ENCODE measurements at places on chromosomes 4 and X. TPM values are rescaled to one million over a fixed set of nuclear protein-coding genes. Genes with fewer than 3 reads are reported as not detected.

DNA sequence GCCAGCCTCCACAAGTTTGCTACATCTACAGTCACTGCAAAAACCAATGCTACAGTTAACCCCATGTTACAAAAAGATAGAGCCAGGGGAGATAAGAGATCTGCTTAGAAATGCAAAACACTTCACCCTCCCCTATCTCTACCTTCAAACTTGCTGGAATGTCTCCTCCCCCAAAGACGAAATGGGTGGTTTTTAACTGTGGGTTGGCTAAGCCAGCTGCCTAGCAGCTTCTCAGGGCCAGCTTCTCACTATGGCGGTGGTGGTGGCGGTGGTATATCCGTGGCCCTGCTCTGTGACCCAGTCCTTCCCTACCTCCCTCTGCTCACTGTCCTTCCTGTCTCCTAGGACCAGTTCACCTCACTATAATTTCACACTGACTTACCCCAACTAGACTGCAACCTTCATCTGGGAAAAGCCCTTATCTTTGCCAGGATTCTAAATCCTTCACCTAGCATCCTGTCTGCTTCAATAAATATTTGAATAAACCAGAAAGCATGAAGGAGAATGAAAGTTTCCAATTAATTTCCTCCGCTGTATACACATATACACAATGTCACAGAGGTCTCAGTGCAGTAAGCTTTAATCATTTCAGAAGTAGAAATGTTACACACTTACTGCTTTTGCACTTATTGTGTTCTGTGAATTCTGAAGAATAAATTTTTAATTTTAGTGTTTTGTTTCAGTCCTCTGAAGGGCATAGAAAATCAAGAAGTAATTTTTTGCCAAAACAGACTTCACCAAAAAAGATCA lies 46.3 kb downstream of the SH3KBP1 start:
- peaks cover 13% of the 10 kb centered on the region for H3K36me3 ChIP-seq
- no peak overlapping the region for H3K4me3 ChIP-seq

DNA sequence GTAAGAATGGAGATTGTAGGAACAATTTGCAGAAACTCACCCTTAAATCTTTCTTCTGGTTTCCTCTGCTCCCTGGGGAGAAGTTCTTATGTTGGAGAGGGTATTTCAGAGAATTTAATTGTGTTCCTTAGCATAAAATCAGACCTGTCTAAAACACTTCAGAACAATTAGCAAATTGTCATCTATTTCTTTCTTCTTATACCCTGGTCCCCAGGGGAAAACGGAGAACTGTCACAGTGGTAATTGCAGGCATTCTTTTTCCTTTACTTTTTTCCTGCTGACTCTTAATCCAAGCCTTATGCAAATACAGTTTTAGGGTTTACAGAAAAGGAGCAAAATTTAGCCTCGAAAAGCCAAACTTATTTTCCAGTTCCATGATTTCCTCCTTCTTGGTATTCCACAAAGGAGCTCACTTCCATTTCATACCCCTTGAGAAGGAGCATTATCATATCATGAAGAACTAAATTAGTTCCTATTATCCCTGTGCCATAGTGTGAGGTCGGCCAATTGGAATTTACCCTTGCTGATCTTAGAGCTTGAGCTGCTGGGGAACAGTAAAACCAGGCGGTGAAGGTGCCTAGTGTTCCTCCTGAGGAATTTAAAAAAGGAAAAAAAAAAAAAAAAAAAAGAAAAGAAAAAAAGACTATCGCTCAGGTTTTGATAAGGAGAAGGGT lies 173.8 kb downstream of the IL15 start:
- H3K4me3 ChIP-seq = no peak overlapping the region
- H3K4me1 ChIP-seq = peaks cover 3% of the 10 kb centered on the region
- no peaks in the 10 kb centered on the region for H3K36me3 ChIP-seq
- no peaks in the 10 kb centered on the region for H3K27me3 ChIP-seq

The CYTL1 gene
- 1.7 TPM for total RNA-seq

The NDP gene
- not detected for total RNA-seq

DNA sequence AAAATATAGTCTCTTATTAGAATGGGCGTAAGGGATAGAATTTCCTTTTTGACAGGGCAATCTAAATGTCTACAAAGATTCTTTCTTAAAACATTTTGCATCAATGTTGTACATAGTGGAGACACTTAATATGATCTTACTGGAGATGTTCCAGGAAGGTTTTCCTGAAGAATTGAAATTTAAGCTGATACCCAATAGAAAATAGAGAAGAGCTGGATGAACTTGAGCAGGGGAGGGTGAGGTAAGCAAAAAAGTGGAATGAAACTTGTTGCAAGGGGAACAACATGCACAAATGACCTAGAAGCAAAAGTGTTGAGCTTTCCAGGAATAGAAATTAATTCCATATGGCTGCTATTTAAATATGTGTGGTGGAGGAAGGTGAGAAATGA lies 19.7 kb downstream of the SLAIN2 start:
- no peak overlapping the region for H3K4me3 ChIP-seq
- DNase-seq = no peak
- H3K27ac ChIP-seq = no peak overlapping the region

- peaks cover 2% of the 10 kb centered on the region for H3K4me1 ChIP-seq
- no peaks in the 10 kb centered on the region for H3K36me3 ChIP-seq
These were observed 211.2 kb upstream of the PSAPL1 start for GRCh38 chr4:7645956-7646355.

DNA sequence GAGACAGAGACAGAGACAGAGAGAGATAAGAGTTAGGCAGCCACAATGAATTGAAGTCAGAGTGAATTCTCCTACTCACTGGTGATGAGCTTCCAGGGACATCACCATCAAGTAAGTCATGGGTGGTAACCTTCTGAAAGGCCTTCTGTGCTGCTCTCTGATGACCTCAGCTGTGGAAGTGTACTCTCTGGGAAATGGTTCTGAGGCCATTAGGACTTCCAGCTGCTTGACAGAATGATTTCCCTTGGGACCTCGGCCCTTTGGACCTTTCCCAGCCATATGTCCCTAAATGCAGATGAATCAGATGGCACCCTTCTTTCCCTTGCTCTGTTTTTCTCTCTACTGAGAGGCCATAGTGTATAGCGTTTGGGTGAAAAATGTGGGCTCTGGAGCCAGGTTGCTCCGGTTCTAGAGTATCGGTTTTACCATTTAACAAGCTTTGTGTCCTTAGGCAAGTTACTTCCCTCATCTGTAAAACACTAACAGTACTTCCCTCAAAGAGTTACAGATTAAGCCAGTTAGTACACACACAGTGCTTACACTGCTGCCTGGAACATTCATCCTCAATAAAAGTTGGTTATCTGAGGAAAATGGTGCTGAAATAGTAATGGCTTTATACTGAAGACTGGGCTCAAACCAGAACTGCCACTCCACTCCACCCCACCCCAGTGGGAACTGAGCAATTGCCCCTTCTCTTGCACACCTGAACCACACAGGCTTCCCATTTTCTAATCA lies 7.6 kb downstream of the SEPTIN11 start:
- H3K27me3 ChIP-seq = no peaks in the 10 kb centered on the region
- H3K27ac ChIP-seq = no peak overlapping the region
- H3K4me3 ChIP-seq = no peak overlapping the region

DNA sequence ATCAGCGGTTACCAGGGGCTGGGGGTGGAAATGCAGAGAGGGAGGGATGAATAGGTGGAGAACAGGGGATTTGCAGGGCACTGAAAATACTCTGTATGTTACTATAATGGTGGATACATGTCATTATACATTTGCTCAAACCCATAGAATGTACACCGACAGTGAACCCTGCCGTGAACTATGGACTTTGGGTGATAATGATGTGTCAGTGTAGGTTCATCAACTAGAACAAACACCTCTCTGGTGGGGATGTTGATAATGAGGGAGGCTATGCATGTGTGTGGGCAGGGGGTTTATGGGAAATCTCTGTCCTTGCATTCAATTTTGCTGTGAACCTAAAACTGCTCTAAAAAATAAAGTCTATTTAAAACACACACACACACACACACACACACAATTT lies 11.5 kb downstream of the HPSE start:
- no peaks in the 10 kb centered on the region for H3K36me3 ChIP-seq
- H3K4me1 ChIP-seq = no peaks in the 10 kb centered on the region
- no peak overlapping the region for H3K4me3 ChIP-seq
- H3K27ac ChIP-seq = no peak overlapping the region
- no peak for DNase-seq

- H3K4me3 ChIP-seq = no peak overlapping the region
- no peak for DNase-seq
- no peaks in the 10 kb centered on the region for H3K4me1 ChIP-seq
- H3K36me3 ChIP-seq = no peaks in the 10 kb centered on the region
These were observed 408.6 kb downstream of the ADAM29 start for GRCh38 chr4:175326796-175327195.

The MAP3K15 gene
- 1.3 TPM for total RNA-seq

The CORIN gene
- total RNA-seq = 0.39 TPM

- H3K27me3 ChIP-seq = no peaks in the 10 kb centered on the region
- peaks cover 14% of the 10 kb centered on the region for H3K36me3 ChIP-seq
- no peak overlapping the region for H3K4me3 ChIP-seq
- no peak for DNase-seq
These were observed 157.4 kb upstream of the PDE5A start for GRCh38 chr4:119785963-119786362.

DNA sequence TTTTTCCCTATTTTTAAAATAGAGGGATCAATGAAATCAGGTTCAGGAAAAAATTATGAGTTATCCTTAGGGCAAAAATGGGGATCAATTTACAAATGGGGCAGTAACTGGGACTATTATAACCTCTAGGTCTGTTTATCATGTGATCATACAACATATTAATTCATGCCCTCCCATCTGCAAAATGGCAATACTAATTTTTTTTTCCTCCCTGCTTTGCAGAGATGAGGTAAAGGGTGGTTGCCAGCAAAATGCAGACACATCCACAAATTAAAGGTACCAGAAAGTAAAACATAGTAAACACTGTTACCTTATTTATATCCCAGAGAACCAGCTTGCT lies 467 bp downstream of the HSD17B11 start:
- no peak overlapping the region for H3K27ac ChIP-seq
- no peak for DNase-seq
- H3K27me3 ChIP-seq = no peaks in the 10 kb centered on the region
- H3K4me1 ChIP-seq = no peaks in the 10 kb centered on the region
- H3K36me3 ChIP-seq = peaks cover 15% of the 10 kb centered on the region
- peak overlapping the region; percentile 81 for H3K4me3 ChIP-seq

The SLC10A4 gene
- total RNA-seq = 1.6 TPM

The SORBS2 gene
- total RNA-seq = 8.8 TPM

DNA sequence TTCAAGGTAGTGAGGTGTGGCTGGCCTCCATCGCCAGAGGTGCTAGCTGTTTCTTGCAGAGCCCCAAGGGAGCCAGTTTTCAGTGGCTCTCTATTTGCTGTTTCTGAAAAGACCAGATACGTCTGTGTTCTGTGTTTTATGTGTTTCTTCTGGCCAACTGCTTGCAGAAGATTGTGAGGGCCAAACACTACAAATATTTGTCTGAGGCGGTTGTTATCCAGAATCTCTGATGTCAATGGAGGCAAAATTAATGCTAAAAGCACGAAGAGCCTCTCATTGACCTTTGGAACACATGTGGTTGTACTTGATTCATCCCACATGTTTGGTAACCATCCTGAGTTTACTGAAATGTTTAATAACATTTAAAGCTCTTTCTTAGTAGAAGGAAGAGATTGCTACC lies 113.9 kb downstream of the CT47B1 start:
- no peaks in the 10 kb centered on the region for H3K27me3 ChIP-seq
- no peak for DNase-seq
- no peaks in the 10 kb centered on the region for H3K4me1 ChIP-seq
- no peak overlapping the region for H3K4me3 ChIP-seq

Measured in H9 (cell line).